ENCODE measurements at places on chromosomes 7 and 10. TPM values are rescaled to one million over a fixed set of nuclear protein-coding genes. Genes with fewer than 3 reads are reported as not detected.

- H3K27me3 ChIP-seq: no peaks in the 10 kb centered on the region
- H3K4me1 ChIP-seq: no peaks in the 10 kb centered on the region
- peak overlapping the region; percentile 94 for H3K4me3 ChIP-seq
These were observed 2.5 kb downstream of the ZEB1 start for GRCh38 chr10:31321396-31321941.

DNA sequence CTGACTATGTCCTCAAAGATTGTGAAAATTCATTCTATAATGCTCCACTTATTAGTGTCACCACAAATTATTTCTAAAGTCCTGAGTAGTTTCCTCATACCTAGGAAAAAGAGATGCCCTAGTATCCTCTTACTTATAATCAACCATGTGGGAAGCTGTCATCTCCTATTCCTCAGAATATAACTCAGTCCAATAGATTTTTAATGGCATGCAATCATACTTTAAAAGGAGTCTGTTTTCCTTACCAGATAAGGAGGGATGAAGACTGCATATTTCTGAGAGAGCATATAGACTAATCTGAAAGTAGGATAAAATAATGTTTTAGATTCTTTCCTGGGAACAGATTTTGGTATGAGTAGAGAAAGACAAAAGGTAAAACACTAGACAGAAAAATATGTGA is 727.7 kb upstream of the GRM3 start:
- no peaks in the 10 kb centered on the region for H3K27me3 ChIP-seq
- DNase-seq: no peak
- H3K27ac ChIP-seq: no peak overlapping the region
- no peaks in the 10 kb centered on the region for H3K36me3 ChIP-seq

DNA sequence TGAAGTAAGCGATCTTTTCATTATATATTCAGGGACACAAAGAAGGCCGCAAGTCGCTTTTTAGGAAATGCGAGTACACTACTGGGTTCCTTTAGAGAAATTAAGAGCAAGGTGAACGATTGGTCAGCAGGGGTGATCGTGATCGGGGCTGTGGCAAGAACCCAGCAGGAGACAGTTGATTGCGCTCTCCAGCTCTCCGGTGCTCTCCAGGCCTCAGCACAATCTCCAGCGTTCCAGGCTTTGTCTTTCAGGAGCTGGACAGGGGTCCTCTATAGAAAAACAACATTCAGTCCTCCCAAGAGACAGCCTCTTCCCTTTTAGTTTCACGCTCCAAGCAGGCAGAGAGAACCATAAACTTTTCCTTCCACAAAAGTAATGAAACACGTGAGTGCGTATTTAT is 170.5 kb upstream of the KLF6 start:
- no peak overlapping the region for H3K4me3 ChIP-seq
- no peak for DNase-seq
- H3K4me1 ChIP-seq: no peaks in the 10 kb centered on the region
- no peaks in the 10 kb centered on the region for H3K27me3 ChIP-seq
- H3K27ac ChIP-seq: no peak overlapping the region

The MINDY4 gene
- 9.1 TPM for total RNA-seq

The ELMO1 gene
- 82.0 TPM for total RNA-seq

The CRTAC1 gene
- total RNA-seq: 0.53 TPM
